ENCODE measurements at places on chromosomes 4 and X.
A peak's percentile ranks its signal among the peaks of the same experiment; 100 is the strongest.

DNA sequence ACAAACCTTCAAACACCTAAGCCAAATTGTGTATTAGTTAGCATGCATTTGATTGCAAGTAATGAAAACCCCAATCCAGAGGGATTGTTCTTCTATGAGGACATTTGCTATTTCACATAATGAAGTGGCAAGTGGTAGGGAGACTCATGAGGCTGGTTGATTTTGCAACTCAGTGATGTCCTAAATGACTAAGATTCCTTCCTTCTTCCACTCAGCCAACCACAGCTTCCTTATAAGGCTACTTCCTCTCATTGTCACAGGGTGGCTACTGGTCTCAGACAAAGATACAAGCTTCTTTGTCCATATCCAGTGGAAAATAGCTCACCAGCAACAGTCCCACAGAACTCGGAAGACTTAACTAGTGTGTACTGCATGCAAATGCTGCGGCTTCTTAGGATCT is 5.3 kb upstream of the OTC start:
- DNase-seq, result no peak

DNA sequence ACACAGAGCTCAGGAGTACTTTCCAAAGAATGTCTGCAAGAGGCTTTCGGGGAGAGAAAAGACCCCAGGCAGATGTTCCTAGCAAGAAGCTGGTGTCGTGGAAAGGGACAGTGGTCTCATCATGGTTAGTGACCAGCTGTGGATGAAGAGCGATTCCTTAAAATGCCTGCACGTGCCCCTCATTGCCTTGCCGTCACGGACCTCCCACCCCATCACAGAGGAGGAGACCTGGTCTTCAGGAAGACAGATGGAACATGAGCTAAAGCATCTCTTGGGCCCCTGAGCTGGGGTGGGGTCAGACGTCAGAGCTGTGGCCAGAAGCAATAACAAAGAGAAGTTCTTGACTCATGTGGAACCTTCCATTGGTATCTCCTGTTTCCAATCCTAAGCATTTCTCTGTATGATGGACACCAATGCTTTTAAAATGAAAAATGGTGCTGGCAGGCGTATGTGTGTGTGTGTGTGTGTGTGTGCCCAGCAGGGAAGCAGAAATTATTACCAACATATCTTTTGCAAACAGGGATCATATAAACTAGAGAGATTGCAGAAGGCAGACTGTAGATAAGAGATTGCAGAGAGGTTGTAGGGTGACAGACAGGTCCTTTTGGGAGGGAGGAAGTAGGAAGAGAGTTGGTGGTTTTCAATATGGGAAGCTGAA is 25.2 kb upstream of the ASMTL start:
- DNase-seq, result no peak

- DNase-seq, result peak; percentile 8
Measured at GRCh38 chr4:2781911-2782310, 11.0 kb upstream of the SH3BP2 start.

DNA sequence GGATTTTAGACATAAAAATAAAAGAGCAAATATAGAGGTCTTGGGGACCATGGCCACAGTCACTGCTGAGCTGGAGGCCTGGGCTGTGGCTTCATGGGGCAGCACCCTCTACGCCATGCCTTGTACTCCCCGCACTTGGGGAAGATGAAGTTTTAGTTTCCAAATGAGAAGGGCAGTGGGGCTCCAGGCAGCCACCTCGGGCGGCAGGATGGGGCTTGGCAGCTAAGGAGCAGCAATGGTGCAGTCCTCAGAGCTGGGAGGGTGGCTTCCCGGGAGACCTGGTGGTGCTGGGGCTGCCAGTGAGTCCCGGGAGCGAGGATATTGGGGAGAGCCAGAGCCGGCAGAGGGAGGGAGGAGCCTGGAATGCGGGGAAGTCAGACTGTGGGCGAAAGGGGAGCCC is 2.4 kb downstream of the CXCR3 start:
- DNase-seq, result no peak

- DNase-seq, result no peak
Measured at GRCh38 chr4:37780444-37781130, 45.9 kb upstream of the PGM2 start.
